ENCODE measurements at places on chromosomes 4 and X.

DNA sequence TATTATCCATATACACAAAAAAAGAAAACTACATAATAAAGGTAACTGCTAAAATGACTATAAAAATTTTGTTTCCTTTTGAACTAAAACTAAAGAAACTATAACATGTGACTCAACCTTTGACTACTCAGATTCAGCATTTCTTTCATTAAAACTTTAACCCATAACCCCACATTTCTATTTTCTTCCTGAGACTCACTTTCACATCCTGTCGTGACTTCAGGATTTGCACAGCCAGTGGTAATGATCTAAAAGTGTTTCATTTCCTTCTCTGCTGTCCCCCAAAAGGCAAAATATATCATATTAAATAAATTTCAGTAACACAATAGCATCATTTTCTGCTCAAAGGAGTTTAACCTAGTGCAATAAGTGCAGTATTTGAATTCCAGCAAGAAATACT lies 1022.4 kb upstream of the DIAPH2 start:
- DNase-seq: no peak

- DNase-seq: no peak
These were observed 115.6 kb downstream of the CAMK2D start for GRCh38 chr4:113645771-113646441.

DNA sequence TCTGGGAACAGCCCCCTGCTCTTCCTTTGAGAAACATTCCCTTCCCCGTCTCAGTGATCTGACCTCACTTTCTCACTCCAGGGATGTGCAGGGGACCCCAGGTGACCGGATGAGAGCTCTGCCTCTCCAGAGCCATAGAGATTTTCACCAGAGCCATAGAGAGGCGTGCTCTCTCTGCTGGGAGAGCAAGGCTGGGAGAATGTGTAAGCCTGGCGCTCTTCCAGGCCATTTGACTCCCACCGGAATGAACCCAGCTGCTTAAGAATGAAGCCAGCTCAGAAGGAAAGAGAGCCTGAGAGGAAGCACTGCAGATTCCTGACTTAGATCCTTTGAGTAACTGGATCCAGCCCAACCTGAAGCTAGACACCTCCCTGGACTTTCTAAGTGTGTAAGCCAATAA lies 106.4 kb downstream of the DHX15 start:
- no peak for DNase-seq

DNA sequence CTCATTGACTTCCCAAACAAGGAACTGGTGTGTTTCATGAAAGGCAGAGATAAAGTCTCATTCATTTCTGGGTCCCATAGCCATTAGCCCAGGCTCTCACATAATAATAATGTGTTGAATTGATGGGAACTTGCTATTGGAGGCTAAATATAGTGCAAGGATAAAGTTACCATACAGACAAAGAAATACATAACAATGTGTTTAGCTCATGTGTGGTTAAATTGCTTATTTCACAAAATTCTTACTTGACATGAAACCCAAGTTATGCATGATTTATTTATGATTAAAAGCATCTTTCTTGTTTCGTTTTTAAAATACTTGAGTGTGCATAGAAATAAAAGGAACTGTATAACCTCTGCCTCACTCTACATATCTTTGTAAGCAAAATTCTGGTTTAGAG lies 37.3 kb upstream of the LPAR4 start:
- DNase-seq: no peak

- DNase-seq: no peak
These were observed 200.0 kb downstream of the DCLK2 start for GRCh38 chr4:150278206-150278605.

DNA sequence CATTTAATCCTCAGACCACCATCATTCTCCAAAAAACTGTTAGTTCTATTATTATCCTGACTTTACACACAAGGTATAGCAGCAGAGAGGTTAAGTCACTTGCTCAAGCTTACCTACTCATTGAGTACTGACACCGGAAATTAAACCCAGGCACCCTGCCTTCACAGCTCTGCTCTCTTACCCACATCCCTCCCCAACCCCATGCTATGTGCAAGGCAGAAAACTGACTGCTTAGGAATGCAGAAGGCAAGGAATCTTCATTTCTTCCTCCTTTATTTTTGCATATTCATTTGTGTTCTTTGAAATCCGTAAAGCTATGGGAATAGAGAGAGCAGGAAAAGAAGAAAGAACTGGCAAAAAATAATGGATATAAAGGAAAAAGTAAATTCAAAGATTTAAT lies 261.8 kb downstream of the PAPSS1 start:
- no peak for DNase-seq

GRCh38 chr4:140296335-140297220 lies 76.9 kb upstream of the SCOC start:
- DNase-seq: no peak

- DNase-seq: no peak
These were observed 1632.9 kb upstream of the TENM3 start for GRCh38 chr4:180610324-180610723.

GRCh38 chrX:14864631-14865030 lies 8.2 kb downstream of the FANCB start:
- DNase-seq: no peak

DNA sequence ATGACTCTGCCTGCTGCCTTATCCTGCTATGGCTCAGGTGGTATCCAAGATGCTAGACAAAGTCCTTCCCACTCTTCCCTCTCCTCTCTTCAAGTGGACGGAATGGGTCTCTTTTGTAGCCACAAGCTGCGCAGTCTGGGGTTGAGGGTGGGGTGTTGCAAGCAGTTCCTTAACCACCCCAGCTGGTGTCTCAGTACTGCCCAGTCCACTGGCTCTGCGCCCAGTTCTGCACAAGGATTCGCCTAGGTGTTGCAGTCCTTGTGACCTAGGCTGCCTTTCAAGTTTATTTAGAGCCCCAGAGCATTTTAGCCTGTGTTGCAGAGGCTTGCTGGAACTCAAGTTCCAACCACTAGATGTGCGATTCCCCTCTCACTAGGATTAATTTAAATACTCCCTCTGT lies 120.7 kb downstream of the NEXMIF start:
- no peak for DNase-seq

DNA sequence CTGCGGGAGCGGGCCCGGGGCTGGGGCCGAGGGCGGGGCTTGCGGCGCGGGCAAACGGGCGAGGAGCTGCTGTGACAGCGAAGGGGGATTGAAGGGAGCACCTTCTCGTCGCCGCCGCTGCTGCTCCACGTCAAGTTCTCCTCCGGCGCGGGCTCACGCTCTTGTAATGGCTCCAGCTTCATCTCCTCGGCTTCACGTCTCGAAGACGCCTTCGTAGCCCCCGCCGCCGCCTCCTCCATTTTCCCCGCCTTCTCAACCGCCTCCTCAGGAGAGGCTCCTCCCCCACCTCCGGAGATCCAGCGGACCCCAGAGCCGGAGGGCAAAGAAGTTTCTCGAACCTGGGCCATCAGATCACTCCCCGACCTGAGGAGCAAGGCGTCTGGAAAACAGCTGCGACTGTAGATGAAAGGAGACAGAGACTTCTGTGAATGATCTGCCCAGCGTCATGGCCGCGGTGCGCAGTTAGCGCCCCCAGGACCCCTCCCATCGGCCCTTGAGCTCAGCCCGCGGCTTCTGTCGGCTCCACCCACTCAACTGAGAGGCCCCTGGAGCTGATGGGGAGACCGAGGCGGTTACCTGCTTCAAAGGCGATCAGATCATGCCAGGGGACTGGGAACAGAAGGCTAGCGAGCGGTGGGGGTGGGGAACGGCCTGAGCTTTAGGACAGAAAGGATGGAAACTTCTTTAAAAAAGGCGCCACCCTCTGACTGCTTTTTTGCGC lies 895 bp downstream of the USP51 start:
- DNase-seq: peak; percentile 28

DNA sequence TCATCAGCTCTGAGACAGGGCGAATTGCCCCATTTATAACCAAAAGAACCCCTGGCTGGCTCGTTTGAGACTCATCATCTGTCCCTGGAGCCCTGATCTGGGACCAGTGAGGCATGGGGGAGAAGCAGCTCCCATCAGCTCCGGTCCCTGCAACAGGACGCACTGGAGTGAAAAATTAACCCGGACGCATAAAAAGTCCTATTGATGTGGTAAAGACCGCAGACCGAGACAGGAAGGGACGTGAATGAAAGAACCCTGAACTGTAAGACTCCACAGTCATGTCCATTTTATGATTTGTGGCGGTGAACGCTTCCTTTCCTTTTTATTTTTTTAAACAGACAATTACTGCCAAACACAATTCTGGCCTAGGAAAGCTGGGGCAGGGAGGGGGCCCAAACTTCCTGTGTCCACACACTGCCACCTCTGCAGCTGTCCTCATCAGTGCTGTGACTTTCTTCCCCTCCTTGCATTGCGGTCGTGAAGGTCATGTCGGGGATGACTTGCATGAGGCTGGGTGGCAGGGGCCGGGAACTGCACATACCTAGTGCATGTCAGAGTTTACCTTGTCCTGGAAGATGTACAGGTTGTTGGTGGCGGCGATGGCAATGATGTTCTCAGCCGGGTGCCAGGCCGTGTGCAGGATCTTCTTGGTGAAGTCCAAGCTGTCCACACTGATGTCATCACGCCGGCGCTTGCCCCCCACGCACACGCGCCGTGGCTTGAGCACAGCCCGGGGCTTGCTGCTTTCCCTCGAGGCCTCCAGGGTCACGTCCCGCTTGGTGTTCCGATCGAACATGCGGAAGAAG lies 53.3 kb downstream of the WFS1 start:
- DNase-seq: no peak

GRCh38 chrX:78922754-78923153 lies 22.4 kb upstream of the P2RY10 start:
- DNase-seq: no peak

GRCh38 chr4:82247171-82247570 lies 126.6 kb downstream of the HNRNPD start:
- DNase-seq: no peak

GRCh38 chrX:152072236-152072635 lies 66.1 kb downstream of the MAGEA10 start:
- DNase-seq: no peak

GRCh38 chr4:14434916-14435315 lies 567.4 kb upstream of the CPEB2 start:
- no peak for DNase-seq

DNA sequence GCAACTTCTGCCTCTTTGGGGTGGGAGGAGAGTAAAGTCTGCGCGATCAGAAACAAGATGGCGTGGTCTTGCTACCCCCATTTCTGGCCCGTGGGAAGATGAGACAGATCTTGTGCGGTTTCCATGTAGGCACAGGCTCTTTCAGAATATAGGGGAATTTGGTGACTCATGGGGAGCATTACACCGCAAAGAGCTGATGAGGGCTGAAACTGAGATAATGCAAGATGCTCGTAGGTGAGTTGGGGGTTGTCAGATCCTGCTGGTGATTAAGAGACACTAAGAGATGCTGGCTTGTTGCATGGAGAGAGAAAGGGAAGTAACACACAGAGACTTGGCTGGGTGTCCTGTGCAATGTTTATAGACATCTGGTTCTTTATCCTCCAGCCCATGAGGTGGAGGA lies 1.5 kb downstream of the EVC start:
- no peak for DNase-seq

All from 8988T (cell line).